ENCODE measurements at places on chromosomes 6 and 20.
A peak's percentile ranks its signal among the peaks of the same experiment; 100 is the strongest.

- DNase-seq = no peak
Measured at GRCh38 chr6:99013145-99013544, 65.4 kb upstream of the FBXL4 start.

GRCh38 chr6:94401311-94401710, 982.0 kb upstream of the EPHA7 start:
- no peak for DNase-seq

DNA sequence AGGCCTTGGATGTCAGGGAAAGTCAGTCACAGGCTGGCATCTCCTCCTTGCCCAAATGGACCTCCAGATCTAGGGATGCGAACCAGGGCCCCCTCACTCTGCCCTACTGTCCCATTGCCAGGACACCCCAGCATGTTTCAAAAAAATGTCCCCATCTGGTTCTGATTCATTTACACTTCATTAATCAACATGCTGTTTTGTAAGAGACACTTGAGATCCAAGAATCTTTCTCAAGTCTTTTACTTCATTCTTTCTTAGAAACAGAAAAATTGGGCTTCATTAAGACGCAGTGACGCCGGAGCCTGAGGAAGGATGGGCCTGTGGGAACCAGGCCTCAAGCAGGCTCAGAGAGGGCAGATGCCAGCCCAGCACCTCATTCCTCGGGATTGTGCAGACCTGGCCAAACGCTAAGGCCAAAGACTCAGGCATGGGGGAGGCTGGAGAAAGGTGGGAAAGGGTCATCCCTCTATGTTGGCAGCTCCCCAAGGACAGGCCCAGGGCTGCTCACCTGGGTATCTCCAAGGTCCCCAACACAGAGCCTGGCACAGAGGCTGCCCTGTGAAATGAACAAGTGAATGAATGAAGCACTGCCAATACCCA, 3.8 kb downstream of the RSPO4 start:
- no peak for DNase-seq

DNA sequence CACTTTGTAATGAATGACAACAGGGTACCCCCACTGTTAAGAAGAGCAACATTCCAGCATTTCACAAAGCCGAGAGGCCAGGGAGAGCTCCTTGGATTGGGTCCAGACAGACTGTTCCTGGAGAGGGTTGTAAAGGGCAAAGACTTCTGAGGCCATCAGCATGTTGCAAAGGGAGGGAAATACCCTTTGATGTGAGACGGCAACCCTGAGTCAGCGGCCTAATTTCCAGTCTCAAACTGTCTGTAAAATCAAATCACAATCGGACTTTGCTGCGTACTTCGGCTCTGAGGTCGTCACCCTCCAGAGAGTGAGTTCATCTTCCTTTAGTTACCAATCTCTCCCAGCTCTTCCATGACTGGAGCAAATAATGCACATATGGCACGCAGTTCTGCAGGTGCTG, 101.0 kb upstream of the DTNBP1 start:
- no peak for DNase-seq

GRCh38 chr6:158366363-158366762, 54.1 kb downstream of the TULP4 start:
- no peak for DNase-seq

GRCh38 chr6:41683273-41683522, 44.9 kb downstream of the MDFI start:
- no peak for DNase-seq

DNA sequence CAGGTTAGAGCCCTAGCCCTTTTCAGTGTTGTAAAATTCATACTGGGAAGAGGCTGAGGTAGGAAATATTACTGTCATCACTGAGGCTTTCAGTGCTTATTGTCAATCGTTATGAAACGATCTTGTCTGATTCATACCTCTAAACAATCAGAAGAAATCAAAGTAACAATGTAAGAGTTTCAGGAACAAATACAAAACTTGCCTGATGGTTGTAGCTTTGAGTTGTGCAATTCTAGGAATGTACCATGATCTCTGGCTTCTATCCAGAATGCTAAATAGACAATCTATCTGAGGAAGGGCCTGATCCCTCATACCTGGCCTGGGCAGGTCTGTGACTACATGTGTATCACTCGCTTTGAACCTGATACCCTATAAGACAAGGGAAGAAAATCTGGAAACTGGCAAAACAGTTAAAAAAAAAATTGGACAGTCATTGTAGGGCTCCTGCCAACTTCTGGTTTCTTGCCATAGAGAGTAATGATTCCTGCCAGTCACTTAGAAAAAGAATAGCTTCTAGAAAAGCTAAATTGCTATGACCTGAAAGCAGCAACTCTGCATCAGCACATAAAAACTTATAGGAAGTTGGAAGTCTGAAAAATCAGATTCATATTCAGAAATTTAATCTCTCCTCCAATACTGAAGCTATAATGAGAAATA, 234.7 kb downstream of the BTBD9 start:
- no peak for DNase-seq

DNA sequence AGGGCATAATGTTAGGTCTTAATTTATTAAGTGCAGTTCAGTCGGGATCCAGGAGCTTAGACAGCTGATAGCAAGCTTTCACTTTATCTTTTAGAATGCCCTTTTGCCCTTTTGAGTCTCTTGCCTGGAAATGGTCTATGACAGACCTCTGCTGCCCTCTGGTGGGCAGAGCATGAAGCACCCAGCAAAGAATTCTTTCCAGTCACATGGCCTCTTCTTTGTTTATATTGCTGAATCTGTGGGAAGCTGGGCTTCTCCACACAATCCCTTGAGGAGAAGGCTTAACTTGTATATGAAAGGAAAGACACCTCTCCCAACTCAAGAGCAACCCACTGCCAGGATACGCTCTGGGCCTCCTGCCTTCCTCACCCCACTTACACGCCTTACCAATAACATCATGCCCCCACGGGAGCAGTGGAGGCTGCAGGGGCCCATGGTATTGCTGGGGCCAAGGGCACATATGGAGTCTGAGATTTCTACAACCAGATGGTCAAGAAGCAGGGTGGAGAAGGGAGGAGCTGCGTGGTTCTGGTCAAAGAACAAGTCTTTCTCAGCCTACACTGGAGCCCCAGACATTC, 20.4 kb downstream of the WFDC3 start:
- DNase-seq = peak; percentile 89

DNA sequence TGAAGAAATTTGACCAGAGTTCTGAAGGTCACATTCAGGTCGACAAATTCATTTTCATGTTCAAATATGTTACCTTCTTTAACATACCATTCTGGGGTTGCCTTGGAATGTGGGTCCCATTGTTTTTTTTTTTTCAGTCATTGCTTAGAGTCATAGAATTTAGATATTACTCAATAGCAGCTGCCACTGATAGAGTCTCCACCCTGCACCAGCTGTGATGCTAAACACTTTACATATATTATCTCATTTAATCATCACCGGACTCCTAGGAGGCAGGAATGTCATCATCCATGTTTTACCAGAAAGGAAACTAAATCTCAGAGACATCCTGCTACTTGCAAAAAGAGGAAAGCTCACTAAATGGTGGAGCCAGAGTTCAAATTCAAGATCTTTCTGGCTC, 204.7 kb downstream of the ESR1 start:
- DNase-seq = no peak

- no peak for DNase-seq
Measured at GRCh38 chr6:64293298-64293697, 657.7 kb downstream of the PHF3 start.

- DNase-seq = no peak
Measured at GRCh38 chr6:130783416-130784107, 43.6 kb upstream of the SMLR1 start.

DNA sequence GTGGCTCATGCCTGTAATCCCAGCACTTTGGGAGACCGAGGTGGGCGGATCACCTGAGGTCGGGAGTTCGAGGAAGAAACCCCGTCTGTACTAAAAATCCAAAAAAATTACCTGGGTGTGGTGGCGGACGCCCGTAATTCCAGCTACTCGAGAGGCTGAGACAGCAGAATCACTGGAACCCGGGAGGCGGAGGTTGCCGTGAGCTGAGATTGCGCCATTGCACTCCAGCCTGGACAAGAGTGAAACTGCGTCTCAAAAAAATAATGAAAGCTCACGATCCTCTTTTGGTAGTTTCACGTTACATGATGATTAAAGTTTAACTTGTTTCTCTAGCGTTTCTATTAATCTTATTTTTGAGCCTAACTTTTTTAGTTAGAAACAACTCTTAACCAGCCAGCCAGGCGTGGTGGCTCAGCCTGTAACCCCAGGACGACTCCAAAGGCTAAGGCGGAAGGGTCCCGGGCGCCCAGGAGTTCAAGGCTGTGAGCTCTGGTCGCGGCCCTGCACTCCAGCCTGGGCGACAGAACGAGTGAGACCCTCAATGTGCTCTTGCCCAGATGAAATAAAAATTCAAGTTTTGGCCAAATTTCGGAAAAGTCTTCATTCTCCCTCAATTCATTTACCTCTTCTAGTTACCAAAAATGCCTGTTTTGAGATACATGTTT, 1.2 kb upstream of the WRNIP1 start:
- DNase-seq = no peak

DNA sequence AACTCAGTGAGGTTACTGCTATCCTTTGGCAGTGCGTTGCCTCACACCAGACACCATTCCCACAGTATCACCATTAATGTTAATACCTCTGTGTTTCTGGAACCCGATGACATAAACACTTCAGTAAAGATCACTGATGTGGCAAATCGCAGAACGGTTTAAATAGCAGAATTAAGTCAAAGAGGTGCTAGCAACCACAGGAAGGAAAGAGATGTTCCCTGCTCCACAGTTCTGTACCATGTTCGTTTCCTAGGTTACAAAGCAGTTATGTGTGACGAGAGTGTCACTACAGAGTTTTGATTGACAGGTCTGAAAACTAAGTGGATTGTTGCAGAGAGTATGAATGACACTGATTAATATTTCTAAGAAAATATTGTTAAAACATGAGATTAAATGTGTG, 272.3 kb downstream of the KHDRBS2 start:
- no peak for DNase-seq

DNA sequence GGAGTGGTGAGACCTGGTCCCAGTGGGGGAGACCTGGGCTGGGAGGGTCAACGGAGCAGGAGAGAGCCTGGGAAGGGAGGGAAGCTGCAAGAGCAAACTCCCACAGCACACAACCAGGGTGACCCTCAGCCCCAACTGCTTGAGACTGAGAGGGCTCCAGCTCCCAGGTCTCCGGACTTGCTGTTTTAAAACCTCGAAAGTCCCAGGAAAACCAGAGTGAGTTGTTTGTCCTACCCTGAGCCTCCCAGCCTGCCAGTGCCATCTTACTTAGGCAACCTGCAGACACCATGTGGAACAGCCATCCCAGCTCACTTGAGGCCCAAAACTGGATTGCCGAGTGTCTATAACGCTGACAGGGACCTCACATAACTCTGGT, 4.8 kb upstream of the NTSR1 start:
- DNase-seq = no peak

- no peak for DNase-seq
Measured at GRCh38 chr6:83292900-83293843, 100.0 kb downstream of the RWDD2A start.

DNA sequence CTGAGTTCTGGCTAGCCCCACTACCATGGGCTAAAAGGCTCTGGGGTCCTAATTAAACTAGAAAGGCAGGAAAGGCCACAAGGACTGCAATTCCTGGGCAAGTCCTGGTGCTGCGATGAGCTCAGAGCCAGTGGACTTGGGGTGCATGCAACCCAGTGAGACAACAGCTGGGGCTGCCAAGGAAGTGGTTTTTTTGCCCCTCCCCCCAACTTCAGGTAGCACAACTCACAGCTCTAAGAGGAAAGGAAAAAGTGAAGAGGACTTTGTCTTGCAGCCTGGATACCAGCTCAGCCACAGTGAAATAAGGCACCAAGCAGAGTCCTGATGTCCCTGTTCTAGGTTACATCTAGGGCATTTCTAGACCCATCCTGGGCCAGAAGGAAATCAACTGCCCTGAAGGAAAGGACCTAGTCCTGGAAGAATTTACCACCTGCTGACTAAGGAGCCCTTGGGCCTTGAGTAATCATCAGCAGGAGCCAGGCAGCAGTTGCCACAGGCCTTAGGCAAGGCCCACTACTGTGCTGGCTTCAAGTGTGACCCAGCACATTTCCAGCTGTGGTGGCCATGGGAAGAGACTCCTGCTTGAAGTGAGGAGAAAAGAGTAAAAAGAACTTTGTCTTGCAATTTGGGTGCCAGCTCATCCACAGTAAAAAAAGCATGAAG, 358.4 kb downstream of the BTBD3 start:
- DNase-seq = no peak

- no peak for DNase-seq
Measured at GRCh38 chr6:41579088-41579610, 33.0 kb downstream of the FOXP4 start.

DNA sequence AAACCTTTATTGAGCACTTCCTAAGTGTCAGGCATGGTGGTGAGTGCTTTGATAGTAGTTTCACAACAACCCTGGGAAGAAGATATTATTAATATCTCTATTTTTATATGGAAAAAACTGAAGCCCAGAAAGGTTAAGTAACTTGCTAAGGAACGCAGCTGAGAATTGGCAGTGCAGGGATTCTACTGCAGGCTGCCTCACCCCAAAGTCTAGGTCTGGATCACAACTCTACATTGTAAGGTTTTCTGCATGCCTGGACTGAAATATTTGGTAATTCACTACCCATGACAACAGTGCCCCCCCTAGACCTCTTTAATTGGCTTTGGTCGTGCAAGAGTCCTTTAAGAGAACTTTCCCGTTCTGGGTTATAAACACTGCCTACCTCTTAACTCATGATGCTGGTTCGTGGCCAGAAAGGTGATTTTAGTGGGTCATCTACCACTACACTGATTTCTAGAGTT, 67.1 kb upstream of the KCNQ5 start:
- no peak for DNase-seq

DNA sequence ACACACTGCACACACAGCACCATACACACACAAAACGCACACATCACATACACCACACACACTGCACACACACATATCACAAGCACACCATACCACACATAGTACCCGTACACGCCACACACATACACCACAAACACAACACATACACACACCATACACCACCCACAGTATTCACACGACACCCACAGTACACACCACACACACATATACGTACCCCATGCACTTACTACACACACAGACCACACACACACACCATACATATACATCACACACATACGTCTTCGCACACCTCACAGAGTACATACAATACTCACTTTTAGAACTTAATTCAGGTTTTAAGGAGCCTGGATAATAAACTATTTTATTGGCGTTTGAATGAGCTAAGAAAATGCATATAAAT, 1805.3 kb upstream of the DEFB115 start:
- no peak for DNase-seq

DNA sequence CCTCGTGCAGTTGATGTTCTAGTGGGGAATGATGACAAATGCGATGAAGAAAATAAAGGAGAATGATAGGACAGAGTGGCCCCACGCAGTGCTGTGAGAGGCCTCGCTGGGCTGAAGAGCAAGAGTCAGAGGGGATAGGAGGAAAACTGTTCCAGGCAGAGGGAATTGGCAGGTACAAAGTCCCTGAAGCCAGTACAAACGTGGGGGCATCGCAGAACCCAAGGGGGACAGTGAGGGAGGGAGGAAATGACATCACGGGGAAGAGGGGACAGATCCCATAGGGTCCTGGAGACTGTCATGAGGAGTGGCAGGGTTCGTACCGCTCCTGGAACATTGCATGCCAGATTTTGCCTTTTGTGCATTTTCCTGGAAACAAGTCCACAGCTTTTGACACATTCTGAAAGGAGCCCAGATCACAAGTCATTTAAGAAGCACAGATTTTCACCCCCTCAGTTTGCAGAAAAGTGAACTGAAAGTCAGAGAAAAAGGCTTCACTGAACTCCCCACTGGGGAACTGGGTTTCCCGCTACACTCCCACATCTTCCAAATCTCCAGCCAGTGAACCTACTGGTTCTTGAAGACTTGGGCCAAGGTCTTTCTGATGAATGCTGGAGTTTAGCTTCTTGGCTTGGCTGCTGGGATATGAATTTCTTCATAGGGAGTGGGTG, 77.0 kb downstream of the SULF2 start:
- no peak for DNase-seq

- DNase-seq = no peak
Measured at GRCh38 chr20:49558826-49559225, 9.1 kb downstream of the PTGIS start.

Measured in NCI-H2029 treated with DMSO at 0.1 percent for 48 hours (cell line).